ENCODE measurements at places on chromosomes 2 and 18. TPM values are rescaled to one million over a fixed set of nuclear protein-coding genes. Genes with fewer than 3 reads are reported as not detected.

IGFBP5 gene
- 928 TPM for total RNA-seq

AQP12A gene
- total RNA-seq = not detected

BOK gene
- 12.9 TPM for total RNA-seq

CCDC68 gene
- total RNA-seq = 6.9 TPM

CFLAR gene
- 61.7 TPM for total RNA-seq

ACVR1 gene
- total RNA-seq = 23.4 TPM

ADRA2B gene
- total RNA-seq = 0.09 TPM

DUSP2 gene
- 0.28 TPM for total RNA-seq

LRP2 gene
- not detected for total RNA-seq

CD8B gene
- not detected for total RNA-seq

FLACC1 gene
- total RNA-seq = 0.74 TPM

GALR1 gene
- total RNA-seq = not detected

CAVIN2 gene
- total RNA-seq = 10.4 TPM

CNDP1 gene
- not detected for total RNA-seq

PLCD4 gene
- total RNA-seq = 1.8 TPM

CACNB4 gene
- 1.1 TPM for total RNA-seq

CFC1 gene
- total RNA-seq = not detected

RFX8 gene
- total RNA-seq = 2.0 TPM

ST3GAL5 gene
- total RNA-seq = 30.2 TPM

FABP1 gene
- total RNA-seq = not detected

CYS1 gene
- total RNA-seq = 2.0 TPM

ST8SIA5 gene
- total RNA-seq = not detected

All from smooth muscle cell of bladder (primary cell).